ENCODE measurements at places on chromosomes 3 and 15.
A peak's percentile ranks its signal among the peaks of the same experiment; 100 is the strongest.

GRCh38 chr3:141237701-141238521, 6.3 kb downstream of the PXYLP1 start:
- DNase-seq, result no peak

- DNase-seq, result no peak
Measured at GRCh38 chr3:113910966-113911365, 36.8 kb upstream of the ZDHHC23 start.

DNA sequence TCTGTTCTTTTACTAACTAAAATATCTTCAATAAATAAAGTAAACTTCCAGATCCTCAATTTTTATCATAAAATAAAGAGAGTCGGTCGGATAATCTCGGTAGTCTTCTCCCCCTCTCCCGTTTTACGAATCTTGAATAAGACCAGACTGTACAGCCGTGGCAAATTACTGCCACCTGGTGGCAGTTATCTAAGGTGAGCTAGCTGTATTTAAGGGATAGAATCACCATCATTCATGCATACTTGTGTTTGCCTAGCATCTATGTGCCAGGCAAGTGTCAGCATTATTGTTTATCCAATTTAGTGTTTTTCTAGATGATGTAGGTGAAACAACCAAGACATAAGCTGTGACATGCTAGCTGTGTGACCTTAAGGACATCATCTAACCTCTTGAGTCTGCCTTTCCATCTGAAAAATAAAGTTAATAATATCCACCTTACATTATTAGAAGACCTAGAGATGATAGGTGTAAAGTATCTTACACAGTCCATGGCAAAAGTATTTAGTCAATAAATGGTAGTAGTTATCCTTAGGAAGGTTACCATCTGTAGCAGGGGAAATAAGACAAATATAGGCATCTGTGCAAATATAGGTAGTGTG, 21.3 kb downstream of the DUT start:
- DNase-seq, result peak; percentile 71

- no peak for DNase-seq
Measured at GRCh38 chr3:20258371-20258770, 72.4 kb upstream of the SGO1 start.

DNA sequence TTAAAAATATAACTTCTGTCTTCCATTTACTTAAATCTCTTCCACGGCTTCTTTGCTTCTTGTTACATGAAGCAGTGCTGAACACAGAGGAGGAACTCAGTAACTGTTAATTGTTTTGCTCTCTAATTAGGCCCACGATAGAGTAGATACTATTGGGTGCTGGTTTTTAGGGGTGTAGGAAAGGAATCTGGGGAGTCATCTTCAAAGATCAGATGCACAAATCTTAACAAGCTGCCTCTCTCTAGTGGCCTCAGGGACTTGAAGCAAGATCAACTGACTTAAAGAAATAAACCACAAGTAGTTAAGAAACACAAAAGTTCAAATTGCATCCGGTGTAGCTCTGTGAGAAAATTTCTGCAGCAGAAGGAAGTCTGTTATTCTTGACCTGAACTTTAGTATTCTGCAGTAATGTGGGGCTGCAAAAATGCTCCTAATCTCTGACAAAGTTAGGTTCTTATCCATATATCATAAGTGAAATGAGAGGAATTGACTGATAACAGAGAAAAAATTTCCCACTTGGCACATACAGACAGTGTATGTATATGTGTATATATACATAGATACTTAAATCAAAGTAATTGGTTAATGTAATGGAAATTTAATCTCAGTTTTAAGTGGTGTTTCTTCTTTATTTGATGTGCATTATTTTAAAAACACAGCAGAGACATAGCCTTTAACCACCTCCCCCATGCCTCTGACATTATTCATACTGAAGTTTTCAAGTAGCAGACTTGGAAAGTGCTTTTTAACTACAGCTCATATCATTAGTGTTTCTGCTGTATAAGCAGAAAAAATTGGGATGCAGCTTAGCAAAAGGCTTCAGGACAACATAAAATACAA, 51.8 kb downstream of the CHST2 start:
- DNase-seq, result no peak
